CD4-positive, alpha-beta T cell treated with Interleukin-15 for 4 hours (primary cell): ENCODE measurements at places on chromosomes 4 and X.

GRCh38 chrX:19193565-19193964, 71.3 kb upstream of the ADGRG2 start:
- DNase-seq: no peak

GRCh38 chr4:169773889-169774288, 16.1 kb upstream of the HPF1 start:
- no peak for DNase-seq

GRCh38 chrX:38561126-38561868, at the start of gene TSPAN7:
Gene TSPAN7 (plus strand): TSS chrX:38561542. CDS start chrX:38561547, 5 bp downstream.
- DNase-seq: peak; percentile 73

DNA sequence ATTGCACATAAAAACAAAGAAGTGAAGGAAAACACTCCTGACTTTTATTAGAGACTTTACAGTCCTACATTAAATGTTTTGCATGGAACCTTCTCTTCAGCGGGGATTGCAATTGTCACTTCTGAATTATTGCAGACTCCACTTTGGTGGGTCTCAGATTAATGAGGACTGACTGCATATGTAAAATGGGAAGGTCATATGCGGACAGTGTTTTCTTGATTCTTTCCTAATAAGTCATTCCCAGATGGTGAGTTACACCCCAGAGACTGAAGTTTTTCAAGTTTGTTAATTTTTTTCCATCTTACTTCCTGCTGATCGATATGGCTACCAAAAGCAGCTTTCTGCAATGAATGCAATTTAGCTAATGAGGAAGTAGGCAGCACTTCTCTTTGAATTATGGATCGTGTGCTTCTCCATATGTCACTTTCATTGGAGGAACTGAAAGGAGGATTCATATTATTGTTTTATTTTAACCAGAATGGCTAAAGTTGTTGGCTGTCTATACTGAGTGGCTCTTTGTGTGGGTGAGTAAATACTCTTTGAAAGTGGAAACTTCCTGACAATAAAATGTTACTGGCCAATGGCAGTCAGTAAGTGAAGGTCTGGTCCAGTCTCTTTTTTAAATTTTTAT, 119.3 kb upstream of the CLNK start:
- no peak for DNase-seq

DNA sequence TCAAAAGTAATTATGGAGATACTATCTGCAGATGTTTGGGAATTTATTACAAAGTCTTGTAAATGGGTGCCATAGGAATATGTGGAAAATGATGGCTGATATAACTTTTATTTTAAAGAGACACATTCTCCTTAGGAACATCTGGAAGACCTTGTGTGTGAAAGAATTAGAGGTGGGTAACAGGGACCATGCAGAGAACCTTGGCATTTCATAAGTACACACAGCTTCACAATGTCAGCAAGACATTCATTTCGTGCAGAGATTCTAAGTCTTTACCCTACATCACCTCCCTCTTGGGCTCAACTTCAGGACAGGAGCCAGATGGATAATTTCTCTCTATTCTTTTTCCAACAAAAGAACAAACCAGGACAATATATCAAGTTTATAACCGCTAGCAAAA, 458.1 kb upstream of the INTU start:
- no peak for DNase-seq

GRCh38 chrX:81336455-81337152, 134.7 kb downstream of the SH3BGRL start:
- no peak for DNase-seq

DNA sequence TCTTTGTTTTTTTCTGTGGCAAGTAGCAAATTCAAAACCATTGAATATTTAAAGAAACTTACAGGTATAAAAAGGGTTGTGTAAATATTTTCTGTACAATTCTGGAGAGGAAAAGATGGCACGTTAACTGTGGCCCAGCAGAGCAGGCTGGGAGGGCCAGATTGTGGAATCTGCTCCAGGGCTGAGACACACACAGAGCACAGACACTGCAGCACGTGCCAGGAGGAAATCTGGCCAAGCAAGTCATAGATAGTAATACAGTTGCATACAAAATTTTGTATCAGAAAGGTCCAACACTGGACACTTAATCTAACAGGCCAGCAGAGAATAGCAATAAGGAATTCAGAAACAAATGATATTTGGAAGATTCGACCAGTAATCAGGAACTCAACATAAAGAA, 763.7 kb downstream of the PDHA2 start:
- no peak for DNase-seq

GRCh38 chrX:30597216-30598012, 19.8 kb upstream of the TASL start:
- no peak for DNase-seq

GRCh38 chr4:39714166-39714565, 16.2 kb downstream of the UBE2K start:
- DNase-seq: no peak

GRCh38 chrX:96843566-96843965, 40.1 kb upstream of the RPA4 start:
- no peak for DNase-seq
